ENCODE measurements at places on chromosomes 5 and 9. TPM values are rescaled to one million over a fixed set of nuclear protein-coding genes. Genes with fewer than 3 reads are reported as not detected.

TAF11L10 gene
- not detected for total RNA-seq

RBM22 gene
- total RNA-seq = 43.2 TPM

PDE6A gene
- not detected for total RNA-seq

DNAI1 gene
- not detected for total RNA-seq

DNA sequence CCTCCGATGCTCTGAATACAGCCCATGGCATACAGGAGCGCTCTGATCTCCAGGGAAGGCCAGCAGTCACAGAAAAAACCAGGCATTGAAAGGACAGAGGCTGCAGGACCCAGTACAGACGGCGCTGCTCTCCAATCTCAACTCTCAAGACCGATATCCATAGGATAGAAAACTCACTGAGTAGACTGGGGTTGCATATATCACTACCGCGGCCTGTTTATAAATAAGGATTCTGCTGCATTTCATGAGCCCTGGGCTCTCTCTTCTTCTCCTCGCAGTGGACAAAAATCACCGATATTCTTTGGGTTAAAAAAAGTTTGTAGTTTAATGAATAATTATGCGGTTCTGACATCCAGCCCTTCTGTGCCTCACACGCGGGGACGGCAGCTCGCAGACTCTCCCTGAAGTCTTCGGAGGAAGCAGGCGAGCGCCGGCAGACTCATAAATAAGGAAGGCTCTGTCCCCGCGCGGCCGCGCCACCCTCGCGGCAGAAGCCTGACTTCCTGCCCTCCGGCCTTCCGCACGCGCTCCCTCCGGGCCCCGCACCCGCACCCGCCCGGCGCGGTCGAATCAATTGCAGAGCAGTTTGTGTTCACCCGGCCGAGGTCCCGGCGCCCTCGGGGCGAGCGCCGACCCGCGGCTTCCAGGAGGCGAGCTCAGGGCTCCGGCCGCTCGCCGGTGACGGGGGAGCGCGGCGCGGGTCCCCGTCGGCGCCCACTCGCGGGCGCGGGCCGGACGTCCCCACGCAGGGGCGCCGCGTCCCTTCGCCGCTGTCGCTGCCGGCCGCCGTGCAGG lies at the start of gene FAM78A:
Gene FAM78A (minus strand): TSS at position 417 of the 795 bp plus-strand sequence. CDS start 331 bp downstream, at position 86.
- DNase-seq = no peak

DNA sequence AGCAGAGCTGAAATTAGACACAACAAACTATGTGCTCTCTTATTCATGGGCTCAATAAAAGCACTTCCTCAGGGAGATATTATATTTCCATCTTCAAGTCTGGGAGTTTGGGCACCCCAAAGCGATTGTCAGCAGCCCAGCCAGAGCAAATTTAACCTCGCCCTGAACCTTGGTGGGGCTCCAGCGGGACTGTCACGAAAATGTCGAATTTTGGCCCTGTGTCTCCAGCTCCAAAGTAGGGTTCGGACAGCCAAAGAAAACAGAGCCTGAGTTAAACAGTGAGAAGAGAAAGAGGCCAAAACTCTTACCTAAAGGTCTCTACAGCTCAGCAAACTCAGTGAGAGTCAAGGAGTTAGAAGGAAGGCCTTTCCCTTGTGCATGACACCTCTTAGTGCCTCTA lies 432.9 kb downstream of the SPATA31D1 start:
- DNase-seq = no peak

GRCh38 chr5:67290655-67291054 lies 94.1 kb upstream of the CD180 start:
- no peak for DNase-seq

DNA sequence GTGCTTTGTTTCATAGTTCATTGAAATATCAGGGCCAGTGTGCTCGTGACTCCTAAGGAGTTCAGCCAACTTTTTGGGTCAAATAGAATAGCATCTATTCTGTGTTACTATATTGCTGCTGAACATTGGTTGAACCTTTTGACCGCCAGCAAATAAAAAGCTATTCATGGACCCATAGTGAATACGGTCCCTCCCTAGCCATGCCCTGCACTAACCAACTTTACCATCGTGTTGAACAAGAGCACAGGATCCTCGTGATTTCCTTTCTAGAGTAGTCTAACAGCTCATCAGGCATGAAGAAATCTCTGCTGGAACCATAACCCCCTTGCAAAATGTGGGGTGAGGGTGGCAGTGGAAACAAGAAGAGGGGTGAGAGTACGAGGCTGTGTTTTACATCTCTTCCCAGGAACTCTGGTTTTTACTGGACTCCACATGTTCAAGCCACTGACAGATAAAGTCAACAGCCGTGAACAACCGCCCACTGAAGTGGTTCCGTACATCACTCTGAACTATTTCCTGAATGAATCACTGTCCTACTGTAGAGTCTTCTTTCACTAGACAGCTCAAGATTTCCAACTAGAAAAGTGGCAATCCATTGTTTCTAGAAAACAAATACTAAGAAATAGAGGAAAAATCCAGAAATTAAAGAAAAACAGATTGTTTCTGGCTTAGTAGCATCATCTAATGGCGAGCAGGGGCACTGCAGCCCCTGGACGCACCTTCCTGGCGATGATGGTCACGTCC lies 70.1 kb upstream of the SPATA31E1 start:
- no peak for DNase-seq

GRCh38 chr9:114109124-114109523 lies 10.0 kb upstream of the KIF12 start:
- DNase-seq = no peak

GRCh38 chr9:91908293-91908623 lies 41.8 kb downstream of the ROR2 start:
- DNase-seq = no peak

DNA sequence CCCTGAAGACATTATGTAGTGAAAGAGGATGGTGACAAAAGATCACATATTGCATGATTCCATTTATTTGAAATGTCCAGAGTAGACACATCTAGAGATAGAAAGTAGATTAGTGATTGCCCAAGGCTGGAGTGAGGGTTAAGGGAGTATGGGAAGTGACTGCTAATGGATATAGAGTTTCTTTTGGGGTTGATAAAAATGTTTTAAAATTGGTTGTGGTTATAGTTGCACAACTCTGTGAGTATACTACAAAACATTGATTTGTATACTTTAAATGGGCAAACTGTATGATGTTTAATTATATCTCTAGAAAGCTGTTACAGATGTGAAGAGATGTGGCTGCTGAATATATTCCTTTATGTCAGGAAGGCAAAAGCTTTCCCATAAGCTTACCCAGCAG lies 202.8 kb downstream of the CCDC171 start:
- DNase-seq = no peak

DNA sequence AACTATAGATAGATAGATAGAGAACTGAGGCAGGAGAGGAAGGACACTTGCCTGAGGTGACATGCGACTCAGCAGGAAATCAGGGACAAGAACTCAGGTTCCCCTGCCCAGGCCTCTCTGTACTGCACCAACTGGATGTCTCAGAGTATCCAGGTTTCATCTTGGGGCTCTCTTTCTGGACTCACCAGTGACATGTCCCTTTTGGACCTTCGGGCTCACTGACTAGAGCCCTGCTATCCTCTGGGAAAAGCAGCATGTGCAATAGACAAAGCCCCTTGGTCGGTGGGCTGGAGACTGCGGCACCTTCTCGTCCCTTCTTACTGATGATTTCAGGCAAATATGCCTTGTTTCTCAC lies 104.5 kb downstream of the RGS3 start:
- DNase-seq = no peak

GRCh38 chr9:90943341-90943740 lies 141.7 kb downstream of the SYK start:
- no peak for DNase-seq

- DNase-seq = no peak
Observed at GRCh38 chr9:17739022-17739421, 160.2 kb downstream of the SH3GL2 start.

GRCh38 chr9:126703866-126704156 lies 90.1 kb downstream of the LMX1B start:
- no peak for DNase-seq
